Cortex of kidney (tissue), 1 donor: ENCODE measurements at places on chromosomes 2 and 18.

DNA sequence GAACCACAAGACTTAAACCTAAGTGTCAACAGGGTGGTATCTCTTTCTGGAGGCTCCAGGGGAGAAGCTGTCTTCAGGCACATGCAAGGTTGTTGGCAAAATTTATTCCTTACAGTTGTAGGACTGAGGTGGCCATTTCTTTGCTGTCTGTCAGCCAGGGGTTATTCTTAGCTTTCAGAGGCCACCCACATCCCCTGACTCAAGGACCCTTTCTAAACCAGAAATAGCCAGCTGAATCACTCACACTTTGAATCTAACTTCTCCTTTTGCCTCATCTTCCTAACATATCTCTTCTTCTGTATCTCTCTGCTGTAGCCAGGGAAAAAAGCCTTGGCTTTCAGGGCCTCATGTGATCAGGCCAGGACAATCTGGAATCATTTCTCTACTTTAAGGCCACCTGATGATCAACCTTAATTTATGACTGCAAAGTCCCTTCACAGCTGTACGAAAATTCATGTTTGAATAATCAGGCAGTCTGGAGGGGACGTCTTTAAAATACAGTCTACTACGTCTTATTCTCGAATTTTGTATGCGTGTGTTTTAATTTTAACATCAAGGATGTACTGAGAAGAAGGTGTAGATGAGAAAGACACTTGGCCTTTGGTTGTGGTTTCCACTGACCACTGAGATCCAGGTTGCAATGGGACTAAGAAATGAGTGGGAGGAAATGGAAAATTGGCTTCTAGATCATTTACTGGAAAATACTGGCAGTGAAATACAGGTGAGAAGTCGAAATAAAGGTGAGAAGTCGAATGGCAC lies 90.4 kb downstream of the DOCK10 start:
- DNase-seq, result no peak

DNA sequence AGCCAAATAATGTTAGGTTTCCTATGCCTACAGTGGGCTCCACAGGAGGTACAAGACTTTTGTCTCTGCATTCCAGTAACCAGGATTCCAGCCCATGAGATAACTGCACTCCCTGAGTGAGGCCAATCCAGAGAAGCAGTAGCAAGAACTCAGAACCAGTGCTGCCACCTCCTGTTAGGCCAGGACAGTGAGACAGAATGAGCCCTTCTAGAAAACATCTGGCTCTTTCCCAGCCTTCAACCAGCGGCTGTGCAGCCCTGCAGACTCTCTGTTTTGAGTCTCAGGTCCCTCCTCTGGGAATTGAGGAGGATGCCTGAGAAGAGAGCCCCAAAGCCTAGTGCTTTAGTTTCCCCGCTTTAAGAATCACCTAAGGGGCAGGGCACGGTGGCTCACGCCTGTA lies 44.2 kb downstream of the ARID5A start:
- no peak for DNase-seq

DNA sequence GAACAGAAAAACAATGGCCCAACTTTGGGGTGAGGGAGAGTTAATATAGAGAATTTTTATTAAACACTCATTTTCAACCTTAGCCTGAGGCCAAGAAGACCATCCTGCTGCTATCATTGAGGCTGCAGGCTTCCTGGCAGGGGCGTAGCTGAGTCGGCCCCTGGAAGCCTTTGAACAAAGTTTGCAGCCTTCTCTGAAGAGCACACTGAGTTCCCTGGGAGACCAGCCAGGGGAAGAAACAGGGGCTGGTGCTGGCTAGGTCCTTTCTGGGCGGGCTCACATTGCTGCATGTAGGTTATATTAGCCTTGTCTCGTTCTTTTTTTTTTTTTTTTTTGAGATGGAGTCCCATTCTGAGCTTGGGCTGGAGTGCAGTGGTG lies 126.8 kb upstream of the HS6ST1 start:
- no peak for DNase-seq

- DNase-seq, result no peak
These were observed 52.0 kb downstream of the ANKRD12 start for GRCh38 chr18:9188359-9189231.

GRCh38 chr2:133657591-133657990 lies 89.3 kb upstream of the NCKAP5 start:
- no peak for DNase-seq

DNA sequence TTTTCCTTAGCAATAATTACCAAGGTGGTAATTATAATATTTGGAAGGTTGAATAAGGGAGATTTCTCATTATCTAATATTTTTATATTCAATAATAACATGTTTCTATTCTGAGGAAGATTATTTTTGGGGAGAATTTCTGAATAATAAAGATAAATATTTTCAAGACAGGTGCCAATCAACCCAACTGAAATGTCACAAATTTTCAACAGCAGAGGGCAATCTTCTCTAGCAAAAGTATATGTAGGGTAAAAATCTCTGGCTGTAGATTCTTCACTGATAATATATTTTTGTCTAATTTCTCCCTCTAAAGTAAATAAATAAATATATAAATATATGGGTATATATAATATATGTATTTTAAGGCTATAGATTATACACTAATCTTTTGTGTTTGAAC lies 1187.2 kb upstream of the CRIM1 start:
- DNase-seq, result no peak

- DNase-seq, result no peak
These were observed 141.7 kb upstream of the TWIST2 start for GRCh38 chr2:238706163-238706562.

- no peak for DNase-seq
These were observed 64.9 kb downstream of the ZNF521 start for GRCh38 chr18:25287106-25287505.

GRCh38 chr2:159071190-159071915 lies 102.9 kb downstream of the TANC1 start:
- no peak for DNase-seq

- no peak for DNase-seq
These were observed 6.7 kb downstream of the MIB1 start for GRCh38 chr18:21747268-21747667.

GRCh38 chr2:187976986-187977333 lies 314.7 kb upstream of the GULP1 start:
- DNase-seq, result no peak

DNA sequence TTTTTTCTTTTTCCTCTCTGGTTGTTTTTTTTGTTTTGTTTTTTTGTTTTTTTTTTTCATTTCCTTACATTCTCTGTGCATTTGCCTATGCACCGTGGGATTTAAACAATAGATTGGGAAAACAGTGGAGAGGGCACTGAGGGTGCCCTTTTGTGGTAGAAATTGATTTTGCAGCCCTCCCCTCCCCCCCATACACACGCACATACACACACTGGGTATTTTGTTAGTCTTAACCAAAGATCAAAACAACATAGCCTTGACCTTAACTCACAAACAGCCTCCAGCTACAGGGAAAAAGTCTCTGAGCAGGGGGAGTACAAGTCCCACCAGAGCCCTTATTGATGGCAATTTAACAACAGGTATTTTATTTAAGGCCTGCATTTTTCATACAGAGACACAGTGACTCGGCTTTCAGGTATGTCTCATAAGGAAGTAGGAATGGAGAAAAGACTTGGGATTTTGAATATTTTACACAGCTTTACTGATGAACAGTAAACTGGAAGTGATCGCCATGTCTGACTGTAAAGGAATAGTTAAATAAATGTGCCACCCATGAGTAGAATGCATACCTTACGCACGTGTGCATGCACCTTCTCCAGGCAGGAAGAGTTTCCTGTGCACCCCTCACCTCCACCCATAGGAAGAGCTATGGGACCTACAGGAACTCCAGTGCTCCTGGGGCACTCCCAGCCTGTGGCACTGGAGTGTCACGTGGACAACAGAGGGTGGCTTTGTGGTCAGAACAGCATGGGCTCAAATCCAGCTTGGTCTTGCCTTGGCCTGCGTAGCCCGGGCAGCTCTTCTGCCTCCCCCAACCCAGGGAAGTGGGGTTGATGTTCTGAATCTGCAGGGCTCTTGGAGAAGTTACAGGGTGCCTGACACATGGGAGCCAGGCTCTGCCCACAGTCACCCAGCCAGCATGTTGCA lies 266.4 kb downstream of the ANAPC1 start:
- no peak for DNase-seq

- no peak for DNase-seq
These were observed 265.7 kb downstream of the TCF4 start for GRCh38 chr18:55322178-55322735.

- DNase-seq, result no peak
These were observed 206.4 kb upstream of the SMAD2 start for GRCh38 chr18:48136827-48137373.

DNA sequence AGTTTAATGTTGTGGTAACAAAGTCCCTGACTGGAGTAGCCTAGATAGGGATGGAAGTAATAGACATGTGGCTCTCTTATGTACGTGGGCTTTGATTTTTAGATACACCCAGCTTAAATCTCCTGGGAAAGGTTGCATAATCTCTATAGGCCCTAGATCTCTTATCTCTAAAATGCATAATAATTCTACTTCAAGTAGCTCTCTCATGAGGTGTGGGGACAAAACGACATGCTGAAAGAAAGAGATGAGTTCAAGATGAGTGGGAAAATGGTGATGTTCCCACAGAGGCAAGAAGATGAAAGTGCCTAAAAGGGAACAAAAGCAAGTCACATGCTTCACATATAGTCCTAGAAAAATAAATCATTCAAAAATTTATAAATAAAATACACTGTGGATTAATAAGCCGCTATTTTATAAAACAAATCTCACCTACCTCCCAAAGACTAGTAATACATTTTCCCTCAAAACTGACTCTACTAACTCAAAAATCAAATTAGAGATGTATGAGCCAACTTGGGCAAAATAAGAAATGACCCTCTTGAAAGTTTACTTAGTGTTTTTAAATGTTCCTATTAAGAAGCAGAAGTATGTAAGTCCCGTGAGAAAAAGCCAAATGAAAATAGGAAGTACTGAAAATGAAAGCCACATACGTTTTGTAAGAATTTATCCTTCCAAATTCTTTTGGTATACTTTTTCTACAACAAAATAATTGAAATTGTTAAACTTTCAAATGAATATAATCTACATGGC lies 148.2 kb upstream of the ITGA4 start:
- no peak for DNase-seq

GRCh38 chr18:79690586-79691482 lies 11.2 kb downstream of the CTDP1 start:
- no peak for DNase-seq

- DNase-seq, result no peak
These were observed 146.3 kb upstream of the SPOPL start for GRCh38 chr2:138355244-138355643.

GRCh38 chr2:71064754-71065621 lies 3.5 kb upstream of the NAGK start:
- no peak for DNase-seq

DNA sequence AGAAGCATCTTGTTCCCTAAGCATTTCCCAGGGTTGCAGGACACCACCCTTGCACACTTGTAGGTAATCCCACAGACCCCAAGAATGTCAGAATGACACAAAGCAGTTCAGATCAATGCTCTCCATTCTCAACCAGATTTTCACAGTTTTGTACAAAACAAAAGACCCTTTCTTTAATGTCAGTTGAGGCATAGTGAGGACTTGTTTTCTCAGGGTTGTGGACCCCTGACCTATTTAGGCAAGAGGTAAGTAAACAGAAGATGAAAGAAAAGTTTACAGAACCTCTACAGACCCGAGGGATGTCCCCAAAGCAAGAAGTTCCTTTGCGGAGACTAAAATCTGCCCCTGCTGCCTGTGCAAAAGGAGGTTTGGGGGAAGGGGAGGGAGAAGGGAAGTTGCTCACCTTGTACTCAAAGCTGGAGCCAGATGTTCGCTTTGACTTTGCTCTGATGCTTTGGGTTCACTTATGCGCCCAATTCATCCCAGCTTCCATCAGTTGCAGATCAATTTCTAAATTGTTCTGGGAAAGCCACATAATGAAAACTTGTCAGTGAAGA lies 635.4 kb downstream of the EPHA4 start:
- no peak for DNase-seq

- DNase-seq, result no peak
These were observed 26.1 kb upstream of the ROCK2 start for GRCh38 chr2:11370377-11371091.

- DNase-seq, result no peak
These were observed 137.7 kb upstream of the UNC80 start for GRCh38 chr2:209633911-209634310.

DNA sequence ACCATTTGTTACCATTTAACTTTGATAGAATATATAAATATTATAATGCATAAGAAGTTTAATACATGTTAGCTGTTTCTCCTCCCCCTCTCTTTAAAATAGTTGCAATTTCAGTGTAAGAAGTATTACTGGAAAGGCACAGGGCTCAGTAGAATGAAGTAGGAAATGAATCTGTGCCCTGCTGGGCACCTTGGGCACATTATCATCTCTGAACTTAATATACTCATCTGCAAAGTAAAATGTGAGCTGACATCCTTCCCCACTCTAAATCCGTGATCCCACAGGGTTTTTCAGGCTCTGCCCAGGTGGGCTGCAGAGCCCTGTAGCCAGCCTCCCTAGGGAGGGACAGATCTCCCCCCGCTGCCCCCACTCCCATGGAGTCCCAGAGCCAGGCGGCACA lies 56.8 kb downstream of the DPP4 start:
- DNase-seq, result no peak

- DNase-seq, result no peak
These were observed 231.4 kb downstream of the HAUS1 start for GRCh38 chr18:46335534-46336101.

DNA sequence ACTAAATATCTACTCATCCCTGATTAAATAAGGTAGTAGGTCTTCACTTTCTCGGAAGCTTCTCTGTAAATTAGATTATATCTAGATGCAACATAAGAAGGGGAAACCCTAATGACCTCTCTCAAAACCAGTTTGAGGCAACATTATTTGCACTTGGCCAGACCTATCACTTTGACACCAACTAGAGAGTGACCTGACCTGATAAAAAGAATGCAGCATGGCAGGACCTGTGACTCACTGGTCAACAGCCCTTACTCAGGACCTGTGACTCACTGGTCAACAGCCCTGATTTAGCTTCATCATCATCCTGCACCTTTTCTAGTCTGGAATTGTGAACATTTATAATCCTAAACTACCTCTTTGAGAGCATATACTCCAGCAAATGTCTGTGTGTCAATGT lies 1957.7 kb upstream of the CELF4 start:
- no peak for DNase-seq

GRCh38 chr2:158953926-158954763 lies 14.3 kb upstream of the TANC1 start:
- no peak for DNase-seq

- no peak for DNase-seq
These were observed 53.5 kb downstream of the CDH19 start for GRCh38 chr18:66550366-66550765.

DNA sequence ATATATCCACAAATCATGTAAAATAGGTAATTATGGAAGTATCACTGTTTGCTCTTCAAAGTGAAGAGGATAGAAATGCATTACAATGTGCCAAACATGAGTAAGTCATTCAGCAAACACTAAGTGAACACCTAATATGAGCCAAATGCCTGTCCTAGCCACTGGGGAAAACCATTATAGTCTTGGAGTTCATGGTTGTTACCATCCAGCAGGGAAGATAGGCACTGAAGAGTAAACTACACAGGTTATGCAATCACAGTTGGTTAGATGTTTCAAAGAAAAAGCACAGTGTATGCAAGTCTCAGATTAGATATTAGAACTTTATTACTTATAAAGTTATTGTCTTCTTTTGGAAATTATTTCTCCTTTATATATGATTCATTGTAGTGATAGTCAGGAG lies 3.9 kb upstream of the SERPINB2 start:
- DNase-seq, result no peak

- no peak for DNase-seq
These were observed 97.6 kb upstream of the SLC39A10 start for GRCh38 chr2:195559431-195559914.
